GM23338 (cell line): ENCODE measurements at places on chromosomes 5 and 9. TPM values are rescaled to one million over a fixed set of nuclear protein-coding genes. Genes with fewer than 3 reads are reported as not detected.

DNA sequence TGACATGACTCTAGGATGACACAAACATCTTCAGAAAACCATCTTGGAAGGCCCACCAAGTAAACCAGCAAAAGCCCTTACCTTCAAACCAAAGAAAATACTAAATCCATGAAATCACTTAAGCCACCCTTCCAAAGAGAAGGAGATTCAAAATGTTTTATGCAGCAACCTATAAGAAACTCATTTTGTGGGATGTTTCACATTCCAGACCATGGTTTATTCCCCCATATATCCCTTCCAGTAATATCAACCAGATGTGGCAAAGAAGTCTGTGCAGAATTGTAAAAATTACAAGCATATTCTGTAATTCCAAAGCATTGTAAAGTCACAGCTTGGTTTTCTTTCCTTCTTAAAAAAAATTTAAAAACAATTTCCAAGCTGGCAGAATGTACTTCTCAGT, 117.4 kb downstream of the SLIT3 start:
- H3K4me3 ChIP-seq, result no peak overlapping the region
- H3K27ac ChIP-seq, result no peak overlapping the region
- no peaks in the 10 kb centered on the region for H3K36me3 ChIP-seq
- H3K4me1 ChIP-seq, result no peaks in the 10 kb centered on the region
- DNase-seq, result no peak
- no peaks in the 10 kb centered on the region for H3K27me3 ChIP-seq

GRCh38 chr5:180644129-180644824, 5.1 kb downstream of the FLT4 start:
- no peak overlapping the region for H3K4me3 ChIP-seq
- no peak overlapping the region for H3K27ac ChIP-seq
- H3K27me3 ChIP-seq, result peaks cover 23% of the 10 kb centered on the region
- H3K4me1 ChIP-seq, result no peaks in the 10 kb centered on the region; the same call in 1 of the 2 replicates
- H3K36me3 ChIP-seq, result no peaks in the 10 kb centered on the region

The FYB1 gene
- not detected in 2 replicates for total RNA-seq

- no peak overlapping the region for H3K27ac ChIP-seq
- DNase-seq, result no peak
- no peaks in the 10 kb centered on the region for H3K27me3 ChIP-seq
Observed at GRCh38 chr5:53041071-53041692, 52.0 kb downstream of the ITGA2 start.
